Tibial artery (tissue), 4 donors: ENCODE measurements at places on chromosomes 2 and 18.

- no peak for DNase-seq
These were observed 54.5 kb upstream of the NEMP2 start for GRCh38 chr2:190589008-190589407.

- no peak for DNase-seq
These were observed 60.4 kb upstream of the SLC1A4 start for GRCh38 chr2:64928813-64929212.

DNA sequence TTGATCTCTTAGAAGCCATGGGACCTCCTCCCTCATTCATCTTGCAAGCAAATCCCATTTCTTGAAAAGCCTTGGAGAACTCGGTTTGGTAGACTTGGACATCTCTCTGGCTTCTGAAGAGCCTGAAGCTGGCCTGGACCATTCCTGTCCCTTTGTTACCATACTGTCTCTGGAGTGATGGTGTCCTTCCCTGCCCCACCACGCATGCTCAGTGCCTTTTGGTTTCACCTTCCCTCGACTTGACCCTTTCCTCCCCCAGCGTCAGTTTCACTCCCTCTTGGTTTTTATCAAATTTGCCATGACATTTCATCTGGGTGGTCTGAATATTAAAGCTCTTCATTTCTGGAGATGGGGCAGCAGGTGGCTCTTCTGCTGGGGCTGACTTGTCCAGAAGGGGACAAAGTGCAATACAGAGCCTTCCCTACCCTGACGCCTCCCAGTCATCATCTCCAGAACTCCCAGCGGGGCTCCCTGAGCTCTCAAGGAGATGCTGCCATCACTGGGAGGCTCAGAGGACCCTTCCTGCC is 20.0 kb downstream of the FOSL2 start:
- DNase-seq: no peak

- DNase-seq: no peak
These were observed 52.7 kb downstream of the MAP2 start for GRCh38 chr2:209476367-209477208.

GRCh38 chr2:239209783-239210182 is 191.0 kb downstream of the HDAC4 start:
- DNase-seq: no peak

GRCh38 chr2:238924032-238924431 is 76.1 kb downstream of the TWIST2 start:
- no peak for DNase-seq
